Suppressor macrophage treated with lipopolysaccharide for 4 hours (primary cell): ENCODE measurements at places on chromosomes 1 and 21.

- DNase-seq, result no peak
These were observed 5.1 kb upstream of the ELAVL4 start for GRCh38 chr1:50103615-50104081.

- no peak for DNase-seq
These were observed 148.0 kb downstream of the PLA2G4A start for GRCh38 chr1:186976700-186977099.

DNA sequence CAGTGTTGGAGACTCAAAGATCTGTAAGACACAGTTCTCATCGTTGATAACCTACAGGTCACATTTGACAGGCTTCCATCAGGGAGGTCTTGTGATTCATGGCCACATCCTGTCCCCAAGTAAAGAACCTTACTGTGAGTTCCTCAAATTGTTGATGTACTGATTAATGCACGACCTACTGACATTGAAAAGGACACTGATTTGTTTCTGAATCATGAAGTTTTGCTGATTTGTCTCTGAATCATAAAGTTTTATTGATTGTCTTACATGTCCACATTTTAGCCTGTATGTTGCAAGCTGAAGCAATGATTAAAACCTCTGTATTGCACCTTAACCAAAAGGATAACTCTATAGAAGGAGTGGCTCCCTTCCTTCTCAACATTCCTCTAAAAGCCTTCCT lies 476.3 kb upstream of the RUNX1 start:
- peak; percentile 33 for DNase-seq

DNA sequence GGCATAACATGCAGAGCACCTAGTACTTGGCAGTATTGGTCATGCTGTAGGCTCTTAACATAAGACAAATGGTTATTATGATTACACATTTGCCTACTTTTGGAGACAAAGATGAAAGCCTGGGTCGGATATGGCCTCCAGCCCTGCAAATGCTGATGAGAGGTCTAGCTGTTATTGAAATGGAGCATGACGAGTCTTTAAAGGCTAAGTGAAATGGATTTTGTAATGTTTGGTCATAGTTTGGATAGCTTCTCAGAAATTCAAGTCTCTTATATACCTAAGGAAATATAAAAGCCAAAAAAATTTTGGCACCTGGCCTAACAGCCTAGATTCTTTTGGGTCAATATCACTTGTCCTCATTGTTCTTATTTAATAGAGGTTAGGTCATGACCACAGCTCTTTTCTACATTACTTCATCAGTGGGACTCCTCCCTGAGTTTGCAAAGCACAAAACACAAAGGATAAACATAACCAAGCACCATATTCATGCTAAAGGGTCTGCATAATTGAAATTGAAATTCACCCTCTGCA lies 69.2 kb upstream of the WLS start:
- no peak for DNase-seq

DNA sequence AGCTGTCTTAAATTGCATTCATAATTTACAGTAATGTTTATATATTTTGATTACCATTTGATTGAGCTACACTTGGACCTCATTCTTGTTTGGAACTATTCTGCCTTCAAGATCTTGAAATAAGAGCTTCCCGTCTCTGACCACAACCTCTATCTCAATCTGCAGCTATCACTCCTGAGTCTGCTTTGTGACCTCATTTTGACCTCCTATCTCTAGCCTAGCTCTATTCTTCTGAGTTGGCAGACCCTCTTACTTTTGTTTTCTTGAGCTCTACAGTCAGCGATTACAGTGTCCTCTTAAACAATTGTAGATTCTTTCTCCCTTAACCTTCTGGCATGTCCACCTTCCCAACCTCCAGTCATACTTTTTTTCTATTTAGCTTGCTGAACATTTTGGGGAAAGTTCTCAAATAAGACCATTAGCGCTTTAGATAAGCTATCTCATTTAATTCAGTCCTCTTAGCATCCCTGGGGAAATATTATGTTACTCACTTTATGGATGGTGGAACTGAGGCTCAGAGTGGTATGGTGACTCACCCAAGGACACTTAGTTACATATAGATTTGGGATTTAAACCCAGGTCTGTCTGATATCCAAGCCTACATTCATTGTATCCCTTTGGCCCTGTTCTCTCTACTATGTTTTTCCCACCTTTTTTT lies 19.1 kb downstream of the RPAP2 start:
- DNase-seq, result no peak

GRCh38 chr1:40757084-40757483 lies 26.5 kb upstream of the KCNQ4 start:
- no peak for DNase-seq
